Cortex of kidney (tissue), 1 donor: ENCODE measurements at places on chromosomes 6 and 20.

GRCh38 chr6:17416806-17417205, 23.4 kb downstream of the CAP2 start:
- DNase-seq, result no peak

DNA sequence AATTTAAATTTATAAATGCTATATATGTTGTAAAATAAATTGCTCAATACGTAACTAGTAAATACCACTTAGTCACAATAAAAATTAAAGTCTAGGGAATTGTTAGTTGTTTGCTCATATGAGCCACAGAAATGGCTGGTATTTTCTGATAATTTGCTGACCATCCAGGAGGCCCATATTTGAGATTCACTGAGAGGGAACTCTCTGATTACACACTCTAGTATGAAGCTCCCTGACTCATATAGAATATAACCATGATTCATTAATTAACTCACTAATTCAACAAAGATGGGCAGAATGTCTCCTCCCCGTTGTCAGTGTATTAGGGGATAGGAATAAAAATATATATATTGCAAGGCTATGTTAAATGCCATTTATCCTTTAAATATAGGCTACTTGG, 46.6 kb upstream of the TMEM30A start:
- DNase-seq, result no peak

DNA sequence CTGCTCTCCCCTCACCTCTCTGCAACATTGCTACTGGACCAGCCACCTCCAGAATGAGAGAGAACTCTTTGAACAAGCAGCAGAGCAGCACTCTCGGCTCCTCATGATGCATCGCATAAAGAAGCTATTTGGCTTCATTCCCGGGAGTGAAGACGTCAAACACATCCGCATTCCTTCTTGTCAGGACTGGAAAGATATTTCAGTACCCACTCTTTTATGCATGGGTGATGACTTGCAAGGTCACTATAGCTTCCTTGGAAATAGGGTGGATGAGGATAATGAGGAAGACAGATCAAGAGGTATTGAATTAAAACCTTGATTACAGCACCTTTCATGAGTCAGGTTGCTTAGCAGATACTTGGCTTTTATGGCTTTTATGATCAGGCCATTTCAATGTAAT, 4.3 kb downstream of the CALHM4 start:
- no peak for DNase-seq

DNA sequence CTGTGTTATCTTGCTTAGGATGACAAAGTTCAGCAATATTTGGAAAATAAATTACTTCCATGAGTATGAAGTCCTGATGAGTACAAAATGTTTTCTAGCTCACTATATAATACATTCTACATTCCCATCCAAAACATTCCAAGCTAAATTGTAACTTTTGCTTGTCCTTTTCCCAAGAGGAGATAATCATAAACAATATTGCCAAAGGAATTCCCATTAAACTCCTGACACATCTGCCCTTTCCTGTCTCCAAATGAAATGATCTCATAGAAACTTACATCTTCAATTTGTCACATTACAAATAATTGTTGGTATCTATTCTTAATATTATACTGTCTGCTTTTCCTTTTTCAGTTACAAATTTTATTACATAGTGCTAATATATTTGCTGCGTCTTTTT, 20.4 kb upstream of the SENP6 start:
- DNase-seq, result no peak

DNA sequence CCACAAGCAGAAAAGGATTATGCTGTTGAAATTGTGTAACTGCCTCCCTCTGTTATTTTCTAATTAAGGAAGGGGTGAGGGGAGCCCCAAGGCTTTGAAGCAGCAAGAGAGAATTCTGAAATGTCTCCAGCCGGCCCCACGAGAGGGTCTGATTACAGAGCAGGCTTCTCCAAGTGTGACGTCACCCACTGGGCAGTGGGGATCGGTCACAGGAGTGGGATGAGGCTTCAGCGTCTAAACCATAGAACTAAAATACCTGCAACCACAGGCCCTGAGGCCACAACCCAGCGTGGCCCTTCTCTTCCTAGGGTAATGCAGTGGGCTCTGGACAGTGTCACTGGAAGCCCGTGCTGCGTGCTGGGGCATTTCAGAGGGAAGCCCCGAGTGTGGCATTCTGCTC, 38.6 kb upstream of the APCDD1L start:
- DNase-seq, result no peak

GRCh38 chr6:7165890-7166267, 58.1 kb downstream of the RREB1 start:
- no peak for DNase-seq

DNA sequence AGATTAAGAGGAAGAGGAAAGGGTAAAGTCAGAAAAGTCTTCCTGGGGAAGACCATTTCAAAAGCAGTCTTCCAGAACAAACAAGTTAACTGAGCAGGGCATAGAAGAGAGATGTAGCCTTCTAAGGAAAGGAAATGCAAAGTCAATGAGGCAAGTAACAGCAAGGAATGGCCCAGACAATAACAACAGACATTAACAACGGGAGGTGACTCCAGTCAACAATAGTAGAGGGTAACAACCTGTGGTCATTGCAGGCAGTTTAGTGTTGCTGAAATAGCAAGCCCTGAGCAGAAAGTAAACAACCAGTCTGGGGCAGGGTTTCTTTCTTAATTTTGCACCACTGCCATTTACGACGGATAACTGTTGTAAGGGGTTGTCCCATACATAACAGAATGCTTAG, 2.1 kb downstream of the MDN1 start:
- no peak for DNase-seq

- DNase-seq, result no peak
These were observed 161.0 kb downstream of the KHDC1L start for GRCh38 chr6:73064266-73064665.

- no peak for DNase-seq
These were observed 12.4 kb downstream of the IRF4 start for GRCh38 chr6:403659-404655.

DNA sequence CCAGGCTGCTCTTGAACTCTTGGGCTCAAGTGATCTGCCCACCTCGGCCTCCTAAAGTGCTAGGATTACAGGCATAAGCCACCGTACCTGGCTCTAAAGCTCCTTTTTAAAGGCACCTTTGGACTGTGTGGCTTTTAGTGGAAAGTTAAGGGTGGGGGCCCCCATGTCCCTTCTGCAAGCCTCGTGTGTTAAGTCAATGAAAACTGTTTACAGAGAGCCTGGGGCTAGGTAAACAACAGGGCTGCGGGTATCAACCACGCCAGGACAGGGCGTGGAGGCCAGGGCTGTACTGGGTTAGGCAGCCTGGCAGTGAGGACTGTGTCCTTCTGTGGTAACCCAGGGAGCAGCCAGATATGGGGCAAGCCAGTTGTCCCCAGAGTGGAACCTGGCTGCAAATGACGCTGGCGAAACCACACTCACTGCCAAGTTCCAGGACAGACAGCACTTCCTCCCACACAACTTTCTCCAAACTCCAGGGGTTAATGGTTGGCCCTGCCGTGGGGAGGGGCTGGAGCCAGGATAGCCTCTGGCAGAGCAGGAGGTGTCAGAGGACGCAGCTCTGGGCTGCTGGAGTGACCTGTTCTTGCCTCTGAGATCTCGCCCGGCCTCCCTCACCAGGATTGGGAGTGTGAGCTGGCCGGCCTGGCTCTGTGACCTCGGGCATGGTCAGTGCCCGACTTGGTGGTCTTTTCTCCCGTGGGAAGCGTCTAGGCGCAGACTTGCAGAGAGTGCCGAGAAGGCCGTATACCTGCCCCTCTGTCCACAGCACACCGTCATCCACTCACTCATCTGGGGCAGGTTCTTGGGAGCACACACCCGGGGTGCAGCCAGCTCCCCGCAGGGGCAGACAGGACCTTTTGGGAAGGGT, 3.2 kb downstream of the SLC17A9 start:
- no peak for DNase-seq

- DNase-seq, result no peak
These were observed 43.6 kb upstream of the CCN6 start for GRCh38 chr6:112010328-112010727.

DNA sequence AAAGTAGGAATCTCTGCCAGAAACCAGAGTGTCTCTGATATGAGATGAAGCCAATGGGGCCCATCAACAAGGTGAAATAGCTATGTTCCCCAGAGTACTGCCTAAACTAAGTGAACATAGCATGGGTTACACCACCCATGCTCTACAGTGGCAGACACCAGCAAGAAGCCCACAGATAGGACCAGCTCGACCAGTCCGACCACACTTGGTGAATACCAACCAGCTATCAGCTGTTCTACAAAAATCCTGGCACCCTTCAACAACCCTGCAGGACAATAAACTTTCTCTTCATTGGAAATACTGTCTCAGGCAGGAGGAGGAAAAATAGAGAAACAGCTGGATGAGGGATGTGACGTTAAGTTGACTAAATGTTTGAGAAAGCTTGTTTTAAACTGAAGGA, 311.4 kb downstream of the EPM2A start:
- DNase-seq, result no peak

DNA sequence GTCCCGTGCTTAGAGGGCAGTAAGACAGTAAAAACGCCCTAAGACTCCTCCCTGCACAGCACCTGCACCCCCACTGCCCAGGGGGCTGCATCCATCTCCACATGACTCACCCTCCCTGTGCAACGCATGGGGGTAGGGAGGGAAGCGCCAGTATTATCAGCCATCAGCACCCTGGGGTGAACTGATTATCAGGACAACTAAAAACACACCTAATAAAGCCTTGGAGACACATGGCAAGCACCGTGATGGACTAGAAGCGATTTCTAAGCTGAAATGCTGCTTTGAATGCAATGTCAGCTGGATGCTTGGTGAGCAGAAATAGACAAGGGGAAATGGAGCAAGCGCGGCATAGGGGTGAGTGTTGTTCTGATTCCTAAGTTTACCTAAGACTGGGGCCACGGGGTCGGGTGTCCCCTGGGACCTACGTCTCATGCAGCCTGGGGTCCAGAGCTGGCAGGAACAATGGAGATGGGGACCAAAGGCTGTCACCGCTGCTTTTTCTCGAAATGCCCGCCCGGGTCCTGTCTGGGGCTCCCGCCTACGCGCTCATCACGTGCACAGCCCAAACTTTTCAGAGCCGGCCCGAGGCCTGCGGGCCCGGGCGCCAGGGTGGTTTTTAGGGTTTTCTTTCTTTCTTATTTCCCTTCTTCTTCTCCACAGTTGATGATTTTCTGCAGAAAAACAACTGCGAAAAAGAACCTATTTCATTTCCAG, 702 bp upstream of the TNFAIP3 start:
- no peak for DNase-seq

- DNase-seq, result no peak
These were observed 49.6 kb downstream of the ATXN1 start for GRCh38 chr6:16711546-16712254.

DNA sequence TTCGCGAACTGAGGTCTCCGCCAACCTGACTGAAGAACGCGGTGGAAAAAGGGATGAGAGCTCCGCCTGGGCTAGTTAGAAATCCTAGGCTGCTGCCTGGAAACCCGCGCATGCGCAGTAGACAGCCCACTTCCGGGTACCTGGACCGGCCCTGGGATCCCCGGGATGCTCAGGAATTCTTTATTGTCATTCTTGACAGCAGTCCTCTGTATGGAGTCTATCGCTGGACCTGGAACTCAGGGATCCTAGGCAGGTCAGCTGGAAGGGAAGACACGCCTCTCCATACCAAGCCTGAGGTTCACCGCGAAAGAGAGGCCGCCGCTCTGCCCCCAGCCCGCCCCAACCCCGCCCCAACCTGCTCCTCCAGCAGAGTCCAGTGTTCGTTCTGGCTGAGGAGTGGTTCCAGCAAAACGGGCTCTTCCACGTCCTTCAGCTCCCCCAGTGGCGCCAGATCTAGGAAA, 1379.2 kb upstream of the DEFB115 start:
- no peak for DNase-seq

- no peak for DNase-seq
These were observed 75.3 kb downstream of the SNAP91 start for GRCh38 chr6:83633609-83634008.

GRCh38 chr6:116371918-116372209, 1.1 kb downstream of the DSE start:
- no peak for DNase-seq

- DNase-seq, result no peak
These were observed 95.8 kb downstream of the DHX35 start for GRCh38 chr20:39057911-39058310.

DNA sequence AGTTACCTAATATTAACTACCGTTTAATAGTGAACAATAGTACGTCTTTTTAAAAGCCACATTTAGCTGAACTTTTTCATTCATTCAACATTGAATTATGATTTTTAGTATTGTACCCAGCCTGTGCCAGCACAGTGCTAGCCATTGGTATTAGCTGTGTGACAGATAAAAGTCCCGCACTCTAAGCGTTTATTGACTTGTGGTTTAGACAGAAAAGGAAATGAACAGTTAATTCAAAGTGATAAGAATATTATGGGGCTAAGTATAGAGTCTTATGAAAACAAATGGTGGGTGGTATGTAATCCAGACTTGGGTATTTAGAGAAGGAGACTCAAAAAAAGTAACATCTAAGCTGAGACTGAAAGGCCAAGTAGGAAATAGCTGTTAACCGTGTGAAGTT, 202.3 kb downstream of the RPS12 start:
- no peak for DNase-seq

DNA sequence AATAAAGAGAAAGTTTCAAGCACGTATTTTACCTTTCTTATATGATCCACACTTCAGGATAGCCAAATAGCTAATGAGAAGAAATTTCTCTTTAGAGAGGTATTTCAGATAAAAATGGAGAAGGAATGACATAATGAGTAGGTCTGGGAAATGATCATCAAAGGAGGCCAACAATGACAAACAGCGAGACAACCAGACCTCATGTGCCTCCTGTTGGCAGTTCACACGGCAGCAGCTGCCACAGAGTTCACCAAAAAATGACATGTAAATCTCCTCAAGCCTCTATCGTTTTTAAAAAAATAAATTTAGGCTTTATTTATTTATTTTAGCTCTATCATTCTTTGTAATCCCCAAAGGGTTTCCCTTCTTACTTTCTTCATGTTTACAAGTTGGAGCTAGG, 47.7 kb downstream of the SLC2A12 start:
- DNase-seq, result no peak
